ENCODE measurements at places on chromosomes 16 and 17. TPM values are rescaled to one million over a fixed set of nuclear protein-coding genes. Genes with fewer than 3 reads are reported as not detected.

The VPS35L gene
- 53.7 TPM for total RNA-seq

The CES5A gene
- not detected for total RNA-seq

The SDK2 gene
- total RNA-seq = 0.66 TPM

The KRT12 gene
- total RNA-seq = not detected

The KRTAP4-6 gene
- not detected for total RNA-seq

The TP53TG3 gene
- not detected for total RNA-seq

Data from sigmoid colon (tissue), 7 donors.